ENCODE measurements at places on chromosomes 11 and 22. TPM values are rescaled to one million over a fixed set of nuclear protein-coding genes. Genes with fewer than 3 reads are reported as not detected.

The MMP27 gene
- not detected for total RNA-seq

The MALAT1 gene
- total RNA-seq, result 4,133 TPM

The OR56A1 gene
- total RNA-seq, result not detected

The SLC22A6 gene
- total RNA-seq, result not detected

The ZW10 gene
- total RNA-seq, result 21.9 TPM

The OR8D1 gene
- total RNA-seq, result not detected

The MS4A6A gene
- 4.2 TPM for total RNA-seq

GRCh38 chr11:10498426-10499250 is 42.3 kb downstream of the RNF141 start:
- DNase-seq, result peak; percentile 56

GRCh38 chr11:9053316-9054035 is 37.9 kb downstream of the SCUBE2 start:
- no peak for DNase-seq

- DNase-seq, result peak; percentile 65
Observed at GRCh38 chr22:50733521-50734342, 4.3 kb upstream of the ACR start.

DNA sequence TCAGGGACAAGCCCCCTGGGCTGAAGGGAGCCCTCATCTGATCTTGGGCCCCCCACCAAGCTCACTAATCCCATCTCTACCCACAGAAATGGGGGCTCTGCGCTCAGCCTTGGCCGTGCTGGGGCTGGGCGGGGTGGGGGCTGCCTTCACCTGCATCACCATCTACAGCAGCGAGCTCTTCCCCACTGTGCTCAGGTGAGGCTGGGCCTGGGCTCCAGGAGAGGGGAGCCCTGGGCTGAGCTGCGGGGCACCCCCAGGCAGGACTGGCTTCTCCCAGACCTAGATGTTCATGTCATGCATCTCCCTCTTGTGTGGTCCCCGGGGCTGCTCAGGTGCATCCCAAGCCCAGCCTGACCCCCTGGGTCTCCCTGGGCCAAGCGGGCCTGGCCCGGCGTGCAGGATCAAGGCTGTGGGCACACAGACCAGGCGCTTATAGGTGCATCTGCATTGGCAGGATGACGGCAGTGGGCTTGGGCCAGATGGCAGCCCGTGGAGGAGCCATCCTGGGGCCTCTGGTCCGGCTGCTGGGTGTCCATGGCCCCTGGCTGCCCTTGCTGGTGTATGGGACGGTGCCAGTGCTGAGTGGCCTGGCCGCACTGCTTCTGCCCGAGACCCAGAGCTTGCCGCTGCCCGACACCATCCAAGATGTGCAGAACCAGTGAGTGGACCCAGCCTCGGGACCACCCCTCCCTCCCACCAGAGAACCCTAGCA is 9.4 kb downstream of the SLC22A12 start:
- no peak for DNase-seq

- DNase-seq, result no peak
Observed at GRCh38 chr11:79434283-79434682, 6.5 kb downstream of the TENM4 start.

- DNase-seq, result no peak
Observed at GRCh38 chr11:70364745-70365543, 33.4 kb upstream of the CTTN start.

GRCh38 chr22:26553056-26553752 is 36.7 kb downstream of the TPST2 start:
- no peak for DNase-seq

DNA sequence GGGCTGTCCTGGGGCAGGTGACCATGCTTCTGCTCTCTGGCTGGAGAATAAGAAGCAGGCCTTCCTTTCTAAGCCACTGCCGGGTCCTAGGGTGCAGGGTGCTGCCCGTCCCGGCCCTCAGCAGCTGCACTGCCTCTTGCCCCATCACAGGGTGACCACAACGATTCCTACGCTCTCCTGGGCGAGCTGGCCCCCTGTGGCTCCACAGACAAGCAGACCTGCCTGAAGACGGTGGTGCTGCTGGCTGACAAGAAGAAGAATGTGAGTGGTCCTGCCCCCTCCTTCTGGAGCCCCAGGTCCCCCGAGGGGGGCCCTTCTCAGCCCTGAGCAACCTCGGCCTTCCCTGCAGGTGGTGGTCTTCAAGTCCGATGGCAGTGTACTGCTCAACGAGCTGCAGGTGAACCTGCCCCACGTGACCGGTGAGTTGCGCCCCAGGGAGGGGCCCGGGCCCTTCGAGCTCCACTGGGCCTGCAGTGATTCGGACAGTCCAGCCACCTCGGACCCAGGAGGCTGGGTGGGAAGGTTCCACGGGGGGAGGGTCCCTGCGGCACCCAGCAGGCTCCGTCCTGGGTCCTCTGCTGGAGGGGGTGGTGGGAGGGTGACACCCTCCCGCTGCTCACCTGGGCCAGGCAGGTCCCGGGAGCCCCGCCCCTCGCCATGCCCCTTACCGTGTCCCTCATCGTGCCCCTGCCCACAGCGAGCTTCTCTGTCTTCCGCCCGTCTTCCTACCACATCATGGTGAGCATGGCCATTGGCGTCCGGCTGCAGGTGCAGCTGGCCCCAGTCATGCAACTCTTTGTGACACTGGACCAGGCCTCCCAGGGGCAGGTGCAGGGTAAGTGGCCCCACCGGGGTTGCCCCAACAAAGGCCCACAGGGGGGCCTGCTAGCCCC is 8.3 kb downstream of the MUC2 start:
- DNase-seq, result no peak

DNA sequence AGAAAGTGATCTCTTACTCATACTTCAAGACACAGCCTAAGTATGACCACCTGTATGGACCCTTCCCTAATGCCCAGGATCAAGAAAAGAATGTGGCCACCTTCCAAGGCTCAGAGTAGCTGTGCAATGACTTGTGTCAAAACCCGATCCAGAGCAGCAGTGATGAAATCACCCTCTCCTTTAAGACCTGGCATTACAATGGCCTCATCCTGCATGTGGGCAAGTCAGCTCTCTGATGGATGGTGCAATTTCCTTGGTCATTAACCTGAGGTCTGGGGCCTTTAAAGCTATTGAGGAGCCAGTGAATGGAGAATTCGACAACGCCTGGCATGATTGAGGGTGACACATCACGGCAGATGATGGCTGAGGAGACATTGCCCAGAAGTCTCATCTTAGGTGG is 9.1 kb upstream of the TUBA8 start:
- DNase-seq, result no peak

DNA sequence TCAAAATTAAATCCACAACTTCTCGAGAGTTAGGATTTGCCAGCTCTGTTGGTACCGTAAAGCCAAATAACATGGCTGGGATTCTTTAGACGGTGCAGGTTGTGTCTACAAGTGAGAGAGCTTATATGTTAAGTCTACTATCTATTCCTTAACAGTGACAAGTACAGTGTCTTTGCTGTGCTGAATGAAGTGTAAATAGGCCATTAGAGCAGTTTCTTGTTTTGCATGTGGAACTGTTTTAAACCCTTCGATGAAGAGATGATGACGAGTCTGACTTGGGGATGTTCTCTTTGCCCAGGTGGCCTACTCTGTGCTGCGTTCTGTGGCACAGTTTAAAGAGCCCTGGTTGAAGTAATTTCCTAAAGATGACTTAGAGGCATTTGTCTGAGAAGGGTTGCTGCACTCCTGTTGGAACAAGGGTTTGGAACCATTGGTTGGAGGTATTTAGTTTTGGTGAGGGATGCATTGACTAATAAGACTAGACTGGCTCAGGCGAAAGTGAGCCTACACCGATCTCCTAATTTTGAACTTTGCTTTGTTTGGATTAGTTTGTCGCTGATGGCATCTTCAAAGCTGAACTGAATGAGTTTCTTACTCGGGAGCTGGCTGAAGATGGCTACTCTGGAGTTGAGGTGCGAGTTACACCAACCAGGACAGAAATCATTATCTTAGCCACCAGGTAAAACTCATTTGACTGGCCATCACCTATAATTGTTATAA is 988 bp downstream of the RPS3 start:
- no peak for DNase-seq

- no peak for DNase-seq
Observed at GRCh38 chr11:47593934-47594855, at the start of gene C1QTNF4. TSS of gene C1QTNF4 (minus strand) at chr11:47594411. CDS start at chr11:47590810, 3,601 bp downstream.

DNA sequence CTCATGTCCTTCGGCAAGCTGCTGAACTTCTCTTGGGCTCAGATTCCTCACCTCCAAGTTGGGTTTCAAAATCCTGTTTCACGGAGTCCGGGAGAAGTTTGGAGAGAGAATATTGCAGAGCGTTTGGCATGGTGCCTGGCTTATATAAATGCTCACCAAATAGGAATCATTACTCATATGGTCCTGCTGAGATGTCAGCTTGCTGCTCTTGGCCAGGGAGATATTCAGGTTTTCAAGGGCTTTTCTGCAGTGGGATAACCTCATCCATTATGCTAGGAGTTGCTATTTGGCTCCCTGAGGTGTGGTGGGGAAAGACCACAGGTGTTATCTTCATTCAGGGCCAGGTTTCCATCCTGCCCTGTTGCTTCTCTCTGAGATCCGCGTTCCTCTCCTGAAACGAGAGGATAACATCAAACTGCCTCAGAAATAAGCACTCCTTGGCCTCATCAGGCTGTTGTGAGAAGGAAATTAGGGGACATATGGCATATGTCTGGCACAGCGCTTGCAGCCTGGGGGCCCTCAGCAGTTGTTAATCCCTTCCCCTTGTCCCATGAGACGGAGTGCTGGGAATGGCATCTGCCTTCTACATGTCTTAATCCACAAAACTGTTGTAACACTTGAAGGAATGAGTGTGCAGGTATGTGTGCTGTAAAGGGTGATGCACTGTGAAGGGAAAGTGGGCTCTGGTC is 29.9 kb upstream of the ACER3 start:
- no peak for DNase-seq

DNA sequence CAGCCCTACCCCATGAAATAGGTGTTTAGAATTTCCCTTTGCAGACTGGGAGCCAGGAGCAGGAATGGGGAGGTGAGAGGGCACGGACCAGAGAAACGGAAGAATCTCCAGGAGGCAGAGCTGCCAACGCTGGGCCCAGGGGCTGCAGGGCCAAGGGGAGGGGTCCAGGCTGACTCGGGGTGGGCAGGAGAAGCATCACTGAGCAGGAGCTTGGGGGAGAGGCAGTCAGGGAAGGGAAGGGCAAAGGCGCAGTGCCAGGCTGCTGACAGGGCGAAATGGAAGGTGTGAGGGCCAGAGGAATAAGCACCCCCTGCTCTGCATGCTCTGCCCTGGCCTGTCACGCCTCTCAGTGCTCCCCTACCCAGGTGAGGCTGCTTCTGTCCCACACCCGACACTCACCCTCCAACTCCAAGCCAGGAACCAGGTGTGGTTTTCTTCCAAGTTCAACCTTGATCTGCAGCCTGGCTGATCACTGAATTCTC is 14.5 kb downstream of the LRRC32 start:
- DNase-seq, result peak; percentile 37

GRCh38 chr22:36197514-36198146 is 4.0 kb downstream of the APOL4 start:
- DNase-seq, result no peak

GRCh38 chr11:80627364-80627763 is 1186.5 kb upstream of the TENM4 start:
- DNase-seq, result no peak

DNA sequence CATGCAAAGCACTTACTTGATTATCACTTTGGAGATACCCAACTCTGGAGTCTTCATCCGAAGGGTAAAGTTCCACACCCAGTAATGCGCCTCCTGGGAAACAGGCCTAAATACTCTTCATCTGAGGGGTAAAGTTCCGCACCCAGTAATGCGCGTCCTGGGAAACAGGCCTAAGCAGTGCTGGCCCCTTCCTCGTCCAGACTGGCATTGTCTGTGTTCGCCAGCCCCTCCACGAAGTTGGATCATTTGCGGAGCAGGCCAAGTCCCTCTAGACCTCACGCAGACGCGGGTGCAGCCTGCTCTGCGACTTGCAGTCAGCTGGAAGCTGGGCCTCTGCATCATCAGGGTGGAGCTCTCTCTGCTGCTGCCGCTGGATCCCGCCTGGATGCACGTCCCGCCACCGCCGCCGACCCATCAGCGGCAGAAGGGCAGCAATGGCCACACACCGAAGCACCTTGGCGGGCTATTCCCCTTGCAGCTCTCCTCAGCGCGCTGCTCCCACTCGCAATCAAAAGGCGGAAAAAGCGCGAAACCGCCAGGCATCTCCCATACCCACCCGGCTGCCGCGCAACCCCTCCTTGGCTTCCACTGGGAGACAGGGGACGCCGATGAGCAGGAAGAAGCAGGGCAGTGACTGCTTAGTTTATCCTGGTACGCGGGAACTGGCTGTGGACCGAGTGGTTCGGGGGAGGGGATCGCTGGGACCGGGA is 34.1 kb upstream of the GLYATL1 start:
- DNase-seq, result peak; percentile 74

GRCh38 chr22:46574438-46574992 is 37.1 kb upstream of the CELSR1 start:
- DNase-seq, result no peak

DNA sequence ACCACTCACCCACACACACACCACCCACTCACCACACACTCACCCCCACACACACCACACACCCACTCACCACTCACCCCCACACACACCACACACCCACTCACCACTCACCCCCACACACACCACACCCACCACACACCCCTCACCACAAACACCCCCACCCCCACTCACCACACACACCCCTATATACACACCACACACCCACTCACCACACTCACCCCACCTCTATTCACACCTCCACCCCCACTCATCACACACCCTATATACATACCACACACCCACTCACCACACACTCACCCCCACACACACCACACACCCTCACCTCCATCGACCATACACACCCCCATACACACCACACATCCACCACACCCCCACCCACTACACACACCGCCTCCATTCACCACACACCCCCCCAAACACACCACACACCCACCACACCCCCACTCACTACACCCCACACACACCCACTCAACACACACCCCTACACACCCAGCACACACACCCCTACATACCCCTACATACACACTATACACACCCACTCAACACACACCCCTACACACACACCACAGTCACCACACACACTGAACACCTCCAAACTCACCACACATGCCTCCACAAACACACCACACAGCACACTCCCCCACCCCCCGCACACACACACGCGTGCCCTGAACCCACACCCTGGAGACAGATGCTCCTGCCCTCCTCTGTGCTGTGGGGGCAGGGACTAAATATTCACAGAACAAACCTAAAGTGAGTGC is 19.0 kb upstream of the TTLL12 start:
- DNase-seq, result no peak

- DNase-seq, result no peak
Observed at GRCh38 chr11:128783513-128783912, 83.6 kb downstream of the KCNJ1 start.

DNA sequence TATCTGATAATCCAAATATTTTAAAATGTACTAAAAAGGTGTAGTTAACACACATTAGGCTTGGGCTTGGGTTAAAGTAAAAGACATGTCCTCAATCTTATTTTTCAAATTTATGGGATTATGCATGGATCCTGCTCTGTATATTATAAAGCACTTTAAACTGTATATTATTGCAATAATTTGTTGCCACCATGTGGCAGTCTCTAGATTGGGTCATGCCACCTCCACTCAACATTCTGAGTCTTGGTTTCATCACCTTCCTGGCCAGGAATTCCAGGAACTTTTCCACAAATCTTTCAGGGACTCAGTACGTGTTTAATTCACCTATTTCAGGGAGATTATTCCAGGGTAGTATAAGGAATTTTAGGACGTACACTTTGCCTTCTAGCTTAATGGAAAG is 695.5 kb downstream of the FAM181B start:
- no peak for DNase-seq

- DNase-seq, result no peak
Observed at GRCh38 chr11:87185228-87185627, 147.5 kb downstream of the TMEM135 start.

GRCh38 chr11:97356144-97356543 is 966.3 kb downstream of the JRKL start:
- DNase-seq, result no peak

Data from type B pancreatic cell (in vitro differentiated cells).